ENCODE measurements at places on chromosomes 13 and 19.
A peak's percentile ranks its signal among the peaks of the same experiment; 100 is the strongest.

- DNase-seq = no peak
Measured at GRCh38 chr13:71862459-71862943, 4.5 kb downstream of the DACH1 start.

DNA sequence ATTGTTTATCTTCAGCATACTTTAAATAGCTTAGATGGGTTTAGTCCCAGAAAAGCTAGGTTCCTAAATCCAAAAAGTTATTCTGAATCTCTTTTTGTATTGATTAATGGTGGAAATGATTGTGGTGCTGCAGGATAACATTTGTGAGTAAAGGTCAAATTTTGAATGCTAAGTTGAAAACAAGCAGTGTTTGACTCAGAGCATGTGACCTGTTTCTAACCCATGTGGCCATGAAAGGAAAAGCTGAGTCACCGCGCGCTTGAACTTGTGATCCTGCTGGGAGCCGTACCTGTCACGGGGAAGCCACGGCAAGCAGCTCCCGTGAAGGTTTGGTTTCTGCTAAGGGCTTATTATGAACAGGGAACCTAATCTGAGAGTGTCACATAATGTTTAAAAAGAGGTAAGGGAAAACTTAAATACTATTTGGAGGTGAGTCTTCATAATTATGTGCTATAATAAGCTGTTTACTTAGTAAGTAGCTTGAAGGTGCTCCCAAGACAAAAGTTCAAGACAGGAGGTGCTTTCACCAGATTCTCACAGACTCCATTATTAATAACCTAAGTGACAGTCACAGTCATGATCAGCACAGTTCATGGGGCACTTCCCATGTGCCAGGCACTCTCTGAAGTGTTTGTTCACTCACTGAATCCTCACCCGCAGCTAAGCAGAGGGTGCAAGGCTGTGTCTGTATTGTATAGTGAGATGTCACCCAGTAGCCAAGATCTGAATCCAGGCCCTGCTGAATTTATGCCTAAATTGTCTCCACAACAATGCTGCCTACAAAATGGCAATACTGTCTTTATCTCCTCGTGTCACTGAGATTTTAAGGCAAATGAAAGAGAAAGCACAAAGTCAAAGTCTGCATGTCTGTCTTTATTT is 286.5 kb downstream of the MYO16 start:
- peak; percentile 62 for DNase-seq

DNA sequence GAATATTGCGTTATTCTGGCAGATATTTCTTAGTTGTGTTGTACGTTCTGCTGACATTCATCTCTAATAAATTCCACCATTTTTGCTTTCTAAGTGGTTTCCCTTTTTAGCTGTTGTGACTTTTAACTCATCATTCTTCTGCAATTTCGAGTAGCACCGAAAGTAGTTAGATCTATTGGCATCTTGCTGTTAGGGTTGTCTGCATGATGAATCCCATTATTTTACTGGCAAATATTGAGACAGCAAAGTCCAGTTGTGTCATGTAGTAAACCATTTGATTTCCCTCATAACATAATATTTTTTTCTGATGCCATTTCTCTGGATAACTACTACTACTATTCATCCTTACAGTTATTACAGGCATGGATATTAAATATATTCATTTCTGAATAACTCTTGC is 143.9 kb downstream of the SLITRK1 start:
- DNase-seq = no peak

DNA sequence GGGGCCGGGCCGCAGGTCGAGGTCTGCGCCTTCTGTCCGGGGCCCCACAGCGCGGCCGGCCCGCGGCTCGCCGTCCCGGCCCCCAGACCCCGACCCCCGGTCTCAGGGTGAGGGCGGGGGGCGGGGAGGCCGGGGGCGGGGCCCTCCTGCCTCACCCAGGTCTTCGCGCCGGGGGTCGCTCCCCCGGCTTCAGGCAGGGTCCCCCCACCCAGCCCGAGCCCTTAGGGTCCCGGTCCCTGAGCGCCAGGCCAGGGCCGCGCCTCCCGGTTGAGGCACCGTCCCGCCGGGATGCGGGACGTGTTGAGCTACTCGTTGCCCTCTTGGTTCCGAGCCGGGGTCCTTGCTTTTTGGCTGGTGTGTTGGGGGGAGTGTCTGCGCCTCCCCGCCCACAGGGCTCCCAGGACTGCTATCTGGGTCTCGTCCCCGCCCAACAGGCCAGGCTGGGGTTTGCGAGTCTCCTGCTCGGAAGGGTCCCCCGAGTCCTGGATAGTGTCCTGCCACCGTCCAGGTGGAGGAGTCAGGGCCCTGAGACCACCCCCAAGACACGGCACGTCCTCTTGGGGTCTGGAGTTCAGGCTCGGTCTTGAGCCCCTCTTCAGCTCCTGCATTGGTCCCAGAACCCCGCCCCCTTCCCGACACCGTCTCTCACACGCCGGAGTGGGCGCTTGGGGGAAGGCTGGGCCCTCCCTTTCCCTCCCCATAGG is 452 bp downstream of the PIAS4 start:
- no peak for DNase-seq

GRCh38 chr19:45834970-45835369 is 19.9 kb upstream of the RSPH6A start:
- DNase-seq = no peak

DNA sequence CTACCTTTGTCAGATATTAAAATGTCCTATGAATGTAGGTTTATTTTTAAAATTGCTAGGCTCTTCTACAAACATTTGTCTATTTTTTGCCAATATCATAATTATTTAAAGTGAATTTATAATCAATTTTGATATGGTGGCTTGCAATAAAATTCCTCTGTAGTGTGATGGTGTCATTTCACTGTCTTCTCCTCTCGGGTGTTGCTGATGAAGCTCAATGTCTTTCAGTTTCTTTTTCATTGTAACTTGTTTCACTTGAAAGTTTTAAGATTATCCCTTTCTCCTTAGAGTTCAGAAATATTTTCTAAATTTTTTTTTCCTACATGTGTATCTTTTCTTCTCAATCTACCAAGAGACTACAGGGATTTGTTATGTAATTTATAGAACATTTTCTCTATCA is 267.1 kb upstream of the EDNRB start:
- DNase-seq = no peak

DNA sequence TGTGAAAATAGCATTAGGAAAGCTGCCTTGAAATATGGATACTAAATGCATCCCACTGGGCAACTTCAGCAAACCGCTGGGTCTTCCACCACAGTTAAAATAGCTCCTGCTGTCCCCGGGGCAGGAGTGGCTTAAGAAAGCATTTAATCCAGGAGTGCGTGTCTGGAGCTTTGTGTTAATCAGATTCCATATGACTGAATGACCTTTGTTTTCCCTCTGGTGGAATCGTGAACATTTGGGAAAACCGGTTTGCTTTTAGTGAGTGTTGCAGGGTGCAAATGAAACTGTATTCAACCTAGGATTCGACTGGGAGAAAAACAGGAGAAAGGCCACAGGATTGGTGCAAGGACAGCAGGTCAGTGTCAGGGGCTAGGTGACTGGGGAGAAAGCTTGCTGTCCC is 237.6 kb upstream of the MAB21L1 start:
- DNase-seq = no peak

DNA sequence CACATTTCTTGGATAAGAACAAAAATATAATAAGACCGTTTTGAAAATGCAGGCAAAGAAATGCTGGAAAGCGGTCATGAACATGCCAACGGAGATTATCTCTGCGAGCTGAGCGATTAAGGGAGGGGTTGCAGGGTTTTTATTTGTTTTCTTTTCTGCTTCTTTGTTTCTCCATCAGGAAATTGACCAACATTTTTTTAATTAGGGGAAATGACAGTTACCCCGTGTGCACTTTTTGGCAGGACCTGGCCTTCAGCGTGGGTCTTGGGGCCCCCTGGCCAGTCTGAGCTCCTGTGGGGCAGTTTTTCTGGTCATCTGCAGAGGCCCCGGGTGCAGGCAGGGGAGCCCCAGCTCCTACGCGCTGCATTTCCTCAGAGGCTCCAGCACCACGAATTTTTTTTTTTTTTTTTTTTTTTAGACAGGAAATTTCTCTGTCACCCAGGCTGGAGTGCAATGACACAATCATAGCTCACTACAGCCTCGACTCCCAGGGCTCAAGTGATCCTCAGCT is 31.3 kb upstream of the HOMER3 start:
- DNase-seq = no peak

GRCh38 chr13:98987275-98987674 is 9.4 kb upstream of the DOCK9 start:
- no peak for DNase-seq

DNA sequence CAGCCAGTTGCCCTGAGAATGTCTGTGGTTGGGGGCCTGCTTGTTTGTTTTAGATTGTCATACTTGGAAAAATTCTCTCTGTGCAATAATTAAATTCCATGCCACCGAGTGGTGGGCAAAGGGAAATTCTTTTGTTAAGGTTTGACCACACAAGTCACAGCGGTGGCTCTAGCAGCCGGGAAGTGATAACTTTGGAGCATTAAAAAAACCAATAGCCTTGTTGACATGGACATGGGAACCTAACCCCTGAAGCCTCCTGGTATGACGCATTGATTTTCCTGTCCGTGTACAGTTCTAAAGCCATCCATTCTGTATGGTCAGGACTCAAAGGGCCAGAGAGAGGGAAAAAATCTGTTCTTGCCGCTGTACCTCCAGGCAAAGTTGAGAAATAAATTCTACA is 384.9 kb upstream of the ZNF507 start:
- DNase-seq = no peak

GRCh38 chr19:50155520-50156109 is 7.5 kb downstream of the IZUMO2 start:
- DNase-seq = no peak

GRCh38 chr19:35784503-35785338 is 9.4 kb downstream of the ARHGAP33 start:
- DNase-seq = no peak

GRCh38 chr19:42052241-42052863 is 17.7 kb downstream of the GRIK5 start:
- DNase-seq = no peak

GRCh38 chr13:36778083-36778671 is 40.8 kb upstream of the RFXAP start:
- DNase-seq = no peak

DNA sequence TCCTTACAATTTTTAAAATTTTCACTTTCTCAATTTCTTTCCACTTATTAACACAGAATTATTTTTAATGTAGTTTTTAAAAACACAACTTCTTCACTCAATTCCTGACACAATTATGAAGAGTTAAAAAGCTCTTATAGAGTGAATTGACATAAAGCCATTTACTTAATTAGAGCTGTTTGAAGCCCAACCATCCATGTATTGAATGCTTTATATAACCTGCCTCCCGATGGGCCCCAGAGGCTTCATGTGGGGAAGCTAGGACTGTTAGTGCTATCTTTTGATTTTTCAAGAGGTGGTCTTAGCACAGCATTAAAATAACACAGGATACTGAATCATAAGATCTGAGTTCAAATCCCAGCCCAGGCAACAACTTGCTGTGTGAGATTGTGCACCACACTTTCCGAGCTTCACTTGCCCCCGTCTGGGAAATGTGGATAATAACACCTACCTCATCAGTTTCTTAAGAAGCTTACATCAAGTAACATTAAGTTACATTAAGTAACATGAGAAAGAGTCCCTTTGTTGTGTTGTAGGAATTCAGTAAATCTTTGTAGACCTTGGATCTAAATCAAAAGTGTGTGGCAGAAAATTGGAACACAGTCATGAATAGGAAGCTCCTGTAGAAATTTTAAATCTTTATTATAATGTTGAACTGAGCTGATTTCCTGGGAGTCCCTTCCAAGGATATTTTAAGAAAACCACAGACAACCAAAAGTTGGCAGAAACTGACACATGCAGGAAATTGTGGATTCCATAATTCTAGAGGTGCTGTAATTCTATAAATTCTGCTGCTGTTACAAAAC is 5.5 kb upstream of the ENOX1 start:
- no peak for DNase-seq

- DNase-seq = no peak
Measured at GRCh38 chr13:24012648-24013047, 115.3 kb upstream of the C1QTNF9B start.

DNA sequence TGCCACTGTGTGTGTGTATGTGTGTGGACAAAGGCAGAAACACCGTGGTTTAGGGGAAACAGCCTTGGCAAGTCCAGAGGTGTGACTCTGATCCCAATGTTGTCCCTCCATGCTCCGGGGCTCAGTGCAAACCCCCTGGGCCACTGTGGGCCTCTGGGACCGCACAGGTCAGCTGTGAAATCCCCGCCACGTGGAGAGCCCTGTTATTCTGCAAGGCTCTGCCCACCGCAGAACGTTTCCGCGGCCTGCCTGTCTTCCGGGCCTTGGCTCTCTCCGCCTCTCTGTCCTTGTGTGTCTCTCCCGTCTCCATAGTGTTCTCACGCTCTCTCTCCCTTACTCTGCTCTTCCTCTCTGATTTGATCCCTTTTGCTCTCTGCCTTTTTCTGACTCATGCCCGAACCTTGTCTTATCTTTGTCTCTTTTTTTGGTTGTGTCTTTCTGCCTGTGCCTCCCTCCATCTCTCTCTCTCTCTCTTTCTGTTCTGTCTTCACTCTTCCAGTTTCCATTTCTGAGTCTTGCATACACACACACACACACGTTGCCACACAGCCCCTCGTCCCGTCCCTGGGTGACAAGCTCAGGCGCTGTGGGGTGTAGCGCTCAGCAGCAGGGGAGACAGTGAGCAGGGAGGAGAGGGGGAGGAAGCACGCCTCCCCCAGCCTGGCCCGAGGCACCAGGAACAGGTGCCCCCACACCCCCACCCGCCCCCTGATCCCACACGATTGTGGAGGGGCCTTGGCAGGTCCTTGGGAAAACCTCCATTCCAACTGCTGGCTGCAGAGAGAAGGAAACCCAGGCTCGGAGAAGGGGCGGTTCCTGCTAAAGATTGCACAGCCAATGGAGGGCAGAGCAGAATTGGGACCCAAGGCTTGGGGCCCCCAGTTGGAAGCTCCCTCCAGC is 3.0 kb downstream of the TTYH1 start:
- DNase-seq = no peak

GRCh38 chr13:44732503-44733098 is 156.5 kb upstream of the TSC22D1 start:
- no peak for DNase-seq

DNA sequence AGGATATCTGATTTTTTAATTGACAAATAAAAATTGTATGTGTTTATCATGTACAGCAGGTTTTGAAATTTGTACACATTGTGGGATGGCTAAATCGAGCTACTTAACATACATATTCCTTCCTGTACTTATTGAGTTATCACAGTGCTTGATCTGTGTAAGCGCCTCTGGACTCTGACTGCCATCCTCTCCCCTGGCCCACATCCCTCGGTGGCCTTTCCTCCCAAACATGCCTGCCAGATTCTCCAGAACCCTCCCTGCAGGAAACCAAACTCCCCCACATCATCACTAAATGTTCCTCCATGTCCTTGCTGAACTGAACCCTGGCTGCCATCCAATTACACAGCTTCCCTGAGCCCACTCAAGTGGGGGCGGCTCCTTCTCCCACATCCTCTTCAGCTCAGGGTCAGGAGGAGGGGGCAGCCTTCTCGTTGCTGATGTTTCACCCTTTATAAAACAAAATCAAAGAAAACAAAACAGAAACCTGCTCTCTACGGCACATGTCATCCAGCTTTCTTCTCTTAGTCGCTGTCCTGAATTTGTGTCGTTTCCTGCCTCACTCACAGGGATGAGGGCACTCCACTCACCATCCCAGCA is 97.1 kb upstream of the SPATA13 start:
- DNase-seq = no peak

GRCh38 chr19:56707821-56708220 is 36.3 kb upstream of the ZNF835 start:
- no peak for DNase-seq

- no peak for DNase-seq
Measured at GRCh38 chr19:56900573-56901097, 60.1 kb upstream of the PEG3 start.
